ENCODE measurements at places on chromosomes 1 and 21.

DNA sequence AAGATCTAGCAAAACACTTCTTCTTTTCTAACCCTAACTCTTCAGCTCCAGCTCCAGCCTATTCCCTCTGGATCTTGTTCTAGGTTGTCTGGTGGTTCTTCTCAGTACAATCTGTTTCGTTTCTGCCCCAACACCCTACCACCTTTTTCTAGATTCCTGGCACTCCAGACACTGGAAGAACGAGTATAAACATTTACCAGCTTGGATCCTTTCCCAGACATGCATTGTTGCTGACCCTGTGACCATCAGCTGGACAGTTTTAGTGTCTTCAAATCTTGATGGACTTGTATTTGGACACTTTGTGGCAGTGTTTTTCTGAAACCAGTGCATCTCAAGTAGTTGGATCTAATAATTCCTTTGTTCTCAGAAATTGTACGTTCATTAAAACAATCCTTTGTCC, 30.6 kb upstream of the CACNA1E start:
- DNase-seq: no peak

- no peak for DNase-seq
Measured at GRCh38 chr21:30146558-30147282, 19.9 kb downstream of the CLDN17 start.

- no peak for DNase-seq
Measured at GRCh38 chr1:184387476-184388318, 868 bp downstream of the C1orf21 start.

GRCh38 chr1:3040004-3040403, 18.7 kb downstream of the ACTRT2 start:
- no peak for DNase-seq

DNA sequence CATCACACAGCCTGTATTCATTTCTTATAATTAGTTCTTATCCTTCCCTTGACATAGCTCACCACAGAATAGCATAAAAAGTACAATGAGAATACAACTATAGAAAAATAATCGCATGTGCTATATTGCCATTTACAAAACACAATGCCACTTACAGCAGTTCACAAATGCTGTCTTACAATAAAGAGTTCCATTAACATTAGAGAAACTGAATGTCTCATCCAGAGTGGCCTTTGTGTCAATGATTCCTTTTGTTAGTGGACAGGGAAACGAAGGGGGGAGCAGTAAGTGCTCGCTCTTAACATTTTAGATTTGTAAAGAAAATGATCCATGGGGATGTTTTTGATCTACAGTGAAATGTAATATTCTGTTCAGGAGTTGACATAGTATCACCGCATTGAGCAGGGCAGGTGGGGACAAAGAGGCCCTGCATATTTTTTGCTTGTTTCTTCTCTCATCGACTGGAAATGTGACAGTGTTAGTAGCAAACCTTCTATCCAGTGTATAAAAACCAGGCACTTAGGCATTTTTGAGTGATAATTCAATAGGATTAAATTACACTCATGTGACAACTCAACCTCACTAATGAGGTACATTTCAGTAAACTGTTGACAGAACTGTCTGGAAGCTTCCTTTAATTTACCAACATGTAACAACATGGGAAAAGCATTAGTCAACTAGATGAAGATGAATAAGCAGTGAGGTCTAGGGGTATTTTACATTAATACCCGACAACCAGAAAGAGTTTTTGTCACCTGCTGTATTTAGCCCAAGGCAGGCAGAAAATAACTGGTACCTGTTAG, 35.6 kb upstream of the RRP15 start:
- peak; percentile 2 for DNase-seq

GRCh38 chr1:4585216-4585615, 69.2 kb upstream of the AJAP1 start:
- no peak for DNase-seq

DNA sequence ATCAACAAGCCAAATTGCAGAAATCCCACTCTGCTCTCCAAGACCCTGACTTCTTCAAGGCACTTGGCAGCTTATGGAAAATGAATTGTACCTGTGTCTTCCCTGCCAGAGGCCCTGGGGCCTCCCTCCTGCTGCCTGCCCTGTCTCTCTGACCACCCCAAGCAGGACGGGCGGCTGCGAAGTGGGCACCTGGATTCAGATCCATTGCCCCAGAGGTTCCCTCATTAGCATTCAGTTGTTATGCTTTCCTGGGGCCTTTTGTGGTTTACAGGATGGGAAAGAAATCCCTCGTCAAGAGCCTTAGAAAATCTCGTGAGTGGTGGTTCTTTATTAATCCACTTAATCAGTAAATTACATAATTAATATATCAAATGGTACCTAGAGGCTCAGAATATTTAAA, 179.3 kb downstream of the TNR start:
- no peak for DNase-seq

- no peak for DNase-seq
Measured at GRCh38 chr1:42822800-42823392, 5.7 kb upstream of the SVBP start.

GRCh38 chr1:145871994-145872924, 13.4 kb upstream of the PIAS3 start:
- no peak for DNase-seq

GRCh38 chr1:162676750-162677149, 44.5 kb downstream of the DDR2 start:
- no peak for DNase-seq

Measured in NCI-H187 (cell line).